Activated T-cell treated with anti-CD3 and anti-CD28 coated beads for 24 hours (primary cell): ENCODE measurements at places on chromosomes 5 and 9.

- DNase-seq, result no peak
Observed at GRCh38 chr9:123344192-123344949, 11.6 kb upstream of the CRB2 start.

DNA sequence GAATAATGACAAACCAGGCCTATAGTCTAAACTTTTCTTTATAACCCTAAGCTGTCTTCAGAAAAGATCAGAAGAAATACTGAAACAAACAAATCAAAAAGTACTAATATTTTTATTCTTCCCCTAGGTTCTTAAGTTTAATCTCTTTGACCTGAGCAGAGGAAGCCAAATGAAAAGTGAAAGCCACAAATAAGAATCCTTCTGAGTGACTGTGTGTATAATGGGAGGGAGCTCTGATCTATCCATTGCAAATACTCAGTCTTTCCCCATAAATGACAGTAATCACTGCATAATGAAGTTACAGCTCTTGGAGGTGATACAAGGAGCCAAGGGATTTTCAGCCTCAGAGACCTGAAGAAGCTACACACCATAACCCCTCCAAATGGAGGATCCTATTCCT lies 126.9 kb upstream of the ATP10B start:
- no peak for DNase-seq

DNA sequence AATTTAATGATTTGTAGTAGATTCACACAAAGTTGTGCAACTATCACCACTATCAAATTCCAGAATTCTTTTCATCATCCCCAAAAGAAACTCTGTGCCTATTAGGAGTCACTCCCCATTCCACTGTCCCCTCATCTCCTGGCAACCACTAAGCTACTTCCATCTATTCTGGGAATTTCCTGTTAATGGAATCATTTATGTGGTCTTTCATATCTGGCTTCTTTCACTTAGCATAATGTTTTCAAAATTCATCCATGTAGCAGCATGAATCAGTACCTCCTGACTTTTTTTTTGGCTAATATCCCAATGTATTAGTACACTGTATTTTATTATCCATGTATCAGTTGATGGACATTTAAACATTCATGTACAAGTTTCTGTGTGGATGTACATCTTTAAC lies 157.6 kb downstream of the TTC39B start:
- DNase-seq, result no peak

GRCh38 chr5:16619136-16619535 lies 2.3 kb upstream of the RETREG1 start:
- no peak for DNase-seq

DNA sequence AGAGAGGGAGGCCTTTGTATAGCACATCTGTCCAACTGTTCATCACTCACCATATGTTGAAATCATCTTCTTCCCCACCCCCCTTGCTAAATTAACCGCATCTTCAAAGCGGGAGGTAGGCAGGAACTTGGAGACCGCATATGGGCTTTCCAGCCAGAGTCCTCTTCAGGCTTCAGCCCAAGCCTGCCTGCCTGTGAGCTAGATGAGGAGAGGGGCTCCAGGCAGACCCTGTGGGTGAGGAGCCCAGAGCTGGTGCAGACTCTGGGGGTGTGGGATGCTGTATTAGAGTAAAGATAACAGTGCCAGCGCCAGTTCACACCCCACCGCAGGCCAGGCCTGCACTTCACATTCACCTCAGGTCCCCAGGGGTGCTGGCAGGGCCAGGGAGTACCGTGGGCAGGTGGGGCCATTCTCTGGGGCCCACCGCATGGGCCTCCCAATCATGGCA lies 16.2 kb downstream of the PRRC2B start:
- no peak for DNase-seq

- DNase-seq, result no peak
Observed at GRCh38 chr5:40429258-40430100, 250.2 kb upstream of the PTGER4 start.

DNA sequence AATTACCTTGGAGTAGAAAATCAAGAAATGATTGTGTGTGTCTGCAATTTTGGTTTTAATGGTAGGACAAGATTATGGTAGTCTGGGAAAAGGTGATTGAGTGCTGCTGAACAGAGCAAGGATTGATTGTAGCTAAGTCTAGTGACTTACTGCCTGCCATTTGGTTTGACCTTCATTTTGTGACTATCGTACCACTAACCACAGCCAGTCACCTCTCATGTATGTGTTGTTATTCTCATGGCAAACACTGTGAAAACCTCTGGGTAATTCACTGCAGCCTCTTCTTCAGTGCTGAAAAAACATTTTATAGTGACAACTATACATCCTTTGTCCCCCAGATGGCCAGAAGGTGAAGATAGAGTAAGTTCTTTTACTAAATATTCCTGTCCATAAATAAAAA lies 37.5 kb downstream of the CTNNA1 start:
- no peak for DNase-seq

DNA sequence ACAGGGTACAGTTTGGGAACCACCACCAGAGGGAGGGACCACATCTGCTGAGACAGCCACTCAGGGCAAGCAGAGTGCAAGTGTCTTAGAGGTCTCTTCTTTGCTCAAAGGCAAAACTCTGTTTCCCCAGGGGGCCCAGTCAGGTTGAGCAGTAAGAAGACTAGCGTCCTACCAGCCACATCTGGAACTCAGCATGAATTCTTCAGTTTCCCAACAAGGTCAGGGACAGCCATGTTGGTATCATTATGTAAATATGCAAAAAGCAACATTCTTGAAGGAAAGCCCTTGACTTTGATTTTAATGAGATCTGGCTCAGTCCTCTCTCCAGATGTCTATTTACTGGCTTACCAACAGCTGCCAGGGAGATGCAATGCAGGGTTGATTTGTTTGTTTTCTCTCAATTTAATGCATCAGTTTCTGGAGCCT lies 46.7 kb downstream of the TGFBI start:
- DNase-seq, result no peak

DNA sequence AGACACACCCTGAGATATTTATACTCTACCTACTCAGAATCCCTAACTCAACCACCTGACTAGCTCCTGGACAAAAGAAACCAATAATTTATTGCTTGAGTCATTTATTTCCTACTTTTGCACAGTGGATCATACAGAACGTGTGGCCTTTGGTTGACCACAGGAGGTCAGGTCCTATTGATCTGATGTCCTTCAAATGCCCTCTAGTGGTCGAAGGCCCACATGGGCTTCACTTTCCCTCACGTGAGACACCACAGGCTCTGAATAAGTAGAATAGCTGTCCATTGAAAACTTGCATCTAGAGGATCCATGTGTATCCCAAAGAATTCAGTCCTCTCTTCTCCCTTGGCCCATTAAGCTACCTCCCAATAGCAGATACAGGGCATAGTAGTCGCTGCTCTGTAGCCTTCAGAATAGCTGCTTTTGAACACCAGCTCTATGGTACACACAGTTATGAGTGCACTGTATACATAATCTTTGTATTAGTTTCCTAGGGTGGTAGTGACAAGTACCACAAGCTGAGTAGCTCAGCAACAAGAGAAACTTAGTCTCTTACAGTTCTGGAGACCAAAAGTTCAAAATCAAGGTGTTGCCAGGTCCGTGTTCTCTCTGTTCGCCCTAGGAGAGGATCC lies 177.6 kb upstream of the SMARCA2 start:
- DNase-seq, result no peak

- no peak for DNase-seq
Observed at GRCh38 chr9:133140174-133140505, 19.1 kb upstream of the RALGDS start.

DNA sequence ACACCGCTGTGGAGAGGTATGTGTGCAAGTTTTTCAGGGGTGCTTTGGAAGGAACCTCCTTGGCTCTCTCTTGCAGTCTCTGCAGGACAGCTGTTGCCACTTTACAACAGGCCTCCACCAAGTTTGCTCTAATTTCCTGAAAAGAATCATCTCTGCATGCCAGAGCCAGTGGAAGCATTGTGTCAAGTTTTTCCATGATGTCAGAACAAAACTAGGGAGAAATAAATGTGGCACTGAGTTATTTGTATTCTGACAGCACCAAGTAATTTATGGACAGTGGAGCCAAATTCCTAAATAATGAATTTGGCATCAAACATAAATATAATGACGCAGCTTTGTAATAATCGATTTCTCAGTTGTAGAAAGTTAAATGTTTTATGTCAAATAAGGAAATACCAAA lies 146.9 kb downstream of the KIAA0825 start:
- DNase-seq, result no peak

GRCh38 chr9:71814815-71815214 lies 46.5 kb upstream of the CEMIP2 start:
- no peak for DNase-seq

DNA sequence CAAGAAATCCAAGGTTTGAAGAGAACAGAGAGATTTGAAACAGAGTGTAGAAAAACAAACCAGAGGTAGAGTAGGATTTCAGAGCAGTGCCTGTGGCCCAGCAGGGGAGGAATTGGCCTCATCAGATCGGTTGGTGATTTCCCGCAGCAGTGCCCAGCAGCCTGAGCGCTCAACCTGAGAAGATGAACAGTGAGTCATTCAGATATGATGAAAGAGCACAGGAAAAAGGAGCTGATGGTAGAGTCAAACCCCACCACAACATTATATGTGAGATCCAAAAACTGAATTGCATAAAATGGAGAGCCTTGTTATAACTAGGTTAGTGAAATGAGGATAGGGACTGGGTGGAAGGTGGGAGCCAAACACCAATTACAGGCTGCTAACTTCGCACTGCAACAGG lies 248.9 kb downstream of the PIK3R1 start:
- DNase-seq, result peak; percentile 30

- DNase-seq, result no peak
Observed at GRCh38 chr5:129978270-129978669, 74.0 kb downstream of the CHSY3 start.

- DNase-seq, result no peak
Observed at GRCh38 chr5:154683101-154683880, 71.9 kb upstream of the LARP1 start.

GRCh38 chr5:146745931-146746577 lies 132.5 kb downstream of the PPP2R2B start:
- DNase-seq, result no peak

GRCh38 chr5:130520211-130520610 lies 615.9 kb downstream of the CHSY3 start:
- DNase-seq, result no peak

DNA sequence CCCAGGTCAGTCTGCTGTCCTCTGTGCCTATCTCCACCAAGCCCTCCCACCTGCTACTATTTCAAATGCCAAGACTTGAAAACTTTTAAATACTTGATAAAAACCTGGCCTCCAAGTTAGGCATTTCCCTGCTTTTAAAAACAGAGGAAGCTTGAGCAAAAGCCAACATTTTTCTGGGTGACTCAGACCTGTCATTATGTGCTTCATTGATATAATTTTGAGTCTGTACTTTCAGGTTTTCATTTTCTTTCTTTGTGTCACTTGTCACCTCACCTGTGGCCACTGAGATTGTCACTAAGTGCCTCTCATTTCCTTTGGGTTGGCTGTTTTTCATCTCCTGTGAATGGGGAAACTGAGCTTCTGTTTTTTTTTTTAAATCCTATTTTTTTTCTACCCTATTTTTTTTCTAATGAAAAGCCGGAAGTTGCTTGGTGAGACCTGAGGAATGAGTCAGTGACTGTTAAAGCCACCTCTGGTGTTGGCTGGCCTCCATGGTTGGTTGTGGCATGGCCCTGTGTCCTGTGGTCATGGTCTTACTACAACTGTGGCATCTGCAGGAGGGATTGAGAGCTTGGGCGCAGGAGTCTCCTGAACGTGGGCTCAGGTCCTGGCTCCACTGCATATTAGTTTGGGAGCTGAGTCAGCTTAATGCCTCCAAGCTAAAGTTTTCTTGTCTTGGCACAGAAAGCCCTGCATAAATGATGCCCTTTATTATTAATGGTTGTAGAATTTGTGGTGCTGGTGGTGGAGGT lies 56.7 kb downstream of the ARHGAP26 start:
- no peak for DNase-seq

DNA sequence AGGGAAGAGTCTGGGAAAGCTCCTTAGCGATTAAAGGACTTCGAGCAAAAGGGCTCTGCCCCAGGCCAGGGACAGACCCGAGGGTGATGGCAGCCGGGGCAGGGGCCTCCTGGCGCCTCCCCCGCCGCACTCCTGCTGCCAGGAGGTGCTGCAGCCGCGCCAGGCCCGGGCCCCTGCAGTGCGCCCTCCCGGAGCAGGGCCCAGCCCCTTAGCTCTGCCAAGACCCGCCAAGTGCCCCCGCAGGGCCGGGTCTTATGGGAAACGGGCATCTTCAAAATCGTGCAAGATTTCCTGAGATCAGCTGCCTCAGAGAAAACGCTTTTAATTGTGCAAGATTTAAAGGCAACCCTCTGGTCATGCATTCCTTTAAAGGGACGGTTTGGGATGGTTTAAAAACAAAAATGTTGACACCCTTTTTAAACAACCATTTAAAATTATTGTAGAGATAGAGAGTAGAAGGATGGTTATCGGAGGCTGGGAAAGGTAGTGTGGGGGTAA lies 52.4 kb downstream of the CDC14B start:
- DNase-seq, result peak; percentile 4

DNA sequence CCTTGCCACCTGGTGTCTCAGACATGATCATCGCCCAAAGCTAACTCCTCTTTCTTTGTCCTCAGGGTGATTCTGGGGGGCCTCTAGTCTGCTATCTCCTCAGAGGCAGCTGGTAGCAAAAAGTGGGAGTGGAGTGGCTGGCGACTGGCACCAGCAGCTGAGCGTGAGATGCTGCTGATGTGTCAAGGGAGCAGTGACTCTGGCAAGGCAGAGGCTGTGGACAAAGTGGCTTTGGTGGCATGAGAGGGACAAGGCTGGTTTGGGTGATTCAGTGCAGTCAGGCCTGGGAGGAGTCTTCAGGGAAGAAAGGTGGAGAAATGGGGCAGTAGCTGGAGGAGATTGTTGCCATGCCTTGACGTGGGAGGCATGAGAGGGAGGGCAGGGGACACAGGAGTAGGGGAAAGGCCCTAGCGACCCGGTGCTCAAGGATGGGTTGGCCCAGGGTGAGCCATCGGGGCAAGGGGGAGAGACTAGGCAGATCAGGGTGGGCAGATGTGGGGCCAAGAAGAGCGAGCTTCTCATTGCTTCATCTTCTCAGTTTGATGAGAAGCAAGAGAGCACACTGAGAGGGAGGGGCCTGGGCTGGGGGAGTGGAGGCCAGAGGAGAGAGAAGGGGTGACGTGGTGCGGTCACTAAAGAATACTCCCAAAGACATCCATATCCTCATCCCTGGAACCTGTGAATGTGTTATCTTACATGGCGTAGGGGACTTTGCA lies 64.2 kb upstream of the SPTLC1 start:
- DNase-seq, result no peak
